ENCODE measurements at places on chromosomes 11 and 22.

DNA sequence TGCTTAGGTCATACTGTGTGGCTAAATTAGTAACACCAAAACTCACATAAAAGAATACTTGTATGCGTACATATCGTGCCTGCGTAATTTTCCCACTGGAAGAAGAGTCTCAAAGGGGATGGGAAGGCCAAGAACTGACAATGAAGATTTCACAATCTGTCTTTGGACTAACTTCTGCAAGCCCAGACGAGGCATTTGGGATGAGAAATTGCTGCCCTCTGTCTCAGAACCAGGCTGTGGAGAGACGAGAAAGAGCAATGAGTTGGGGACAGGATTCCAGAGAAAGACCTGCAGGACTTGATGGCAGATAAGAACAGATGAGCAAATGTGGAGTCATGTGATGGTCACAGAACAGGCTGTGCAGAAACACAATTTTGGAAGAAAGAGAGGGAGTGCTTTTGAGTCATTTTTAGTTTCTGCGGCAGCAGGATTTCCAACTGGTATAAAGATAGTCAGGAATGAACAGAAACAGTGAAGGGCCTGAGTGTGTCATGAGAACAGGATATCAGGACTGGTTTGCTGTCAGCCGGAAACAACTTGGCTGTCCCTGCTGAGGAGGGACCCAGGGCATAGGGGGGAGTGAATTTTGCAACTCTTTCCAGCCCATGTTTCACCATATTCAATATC, 82.7 kb upstream of the CTSC start:
- DNase-seq: no peak

DNA sequence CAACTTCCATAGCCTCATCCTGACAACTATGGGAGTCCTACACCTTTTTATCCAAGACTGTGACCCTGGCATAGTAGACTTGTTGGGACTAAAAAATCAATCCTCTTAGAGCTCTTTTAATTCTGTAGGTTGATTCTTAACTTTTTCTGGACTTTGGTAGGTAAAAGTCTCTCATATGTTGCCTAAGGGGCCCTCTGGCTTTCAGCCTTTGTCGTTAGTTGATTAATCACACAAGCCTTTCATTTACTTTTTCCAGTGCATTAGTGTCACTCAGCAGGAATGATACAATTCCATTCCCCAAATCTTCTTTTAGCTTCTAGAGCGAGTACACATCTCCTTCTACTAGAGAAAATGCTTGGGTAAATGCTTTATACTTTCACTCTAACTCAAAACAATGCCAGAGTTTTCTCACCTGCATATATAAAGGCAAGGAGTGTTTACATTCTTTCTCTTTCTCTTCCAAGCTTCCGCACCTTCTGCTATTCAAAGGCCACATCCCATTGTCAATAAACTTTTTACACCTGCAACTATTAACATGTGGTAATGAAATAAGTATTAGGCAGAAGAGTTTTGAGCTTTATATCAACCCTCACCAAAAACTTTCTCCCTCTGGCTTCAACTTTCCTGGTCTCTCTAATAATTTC, 516.6 kb downstream of the FAM181B start:
- DNase-seq: no peak

DNA sequence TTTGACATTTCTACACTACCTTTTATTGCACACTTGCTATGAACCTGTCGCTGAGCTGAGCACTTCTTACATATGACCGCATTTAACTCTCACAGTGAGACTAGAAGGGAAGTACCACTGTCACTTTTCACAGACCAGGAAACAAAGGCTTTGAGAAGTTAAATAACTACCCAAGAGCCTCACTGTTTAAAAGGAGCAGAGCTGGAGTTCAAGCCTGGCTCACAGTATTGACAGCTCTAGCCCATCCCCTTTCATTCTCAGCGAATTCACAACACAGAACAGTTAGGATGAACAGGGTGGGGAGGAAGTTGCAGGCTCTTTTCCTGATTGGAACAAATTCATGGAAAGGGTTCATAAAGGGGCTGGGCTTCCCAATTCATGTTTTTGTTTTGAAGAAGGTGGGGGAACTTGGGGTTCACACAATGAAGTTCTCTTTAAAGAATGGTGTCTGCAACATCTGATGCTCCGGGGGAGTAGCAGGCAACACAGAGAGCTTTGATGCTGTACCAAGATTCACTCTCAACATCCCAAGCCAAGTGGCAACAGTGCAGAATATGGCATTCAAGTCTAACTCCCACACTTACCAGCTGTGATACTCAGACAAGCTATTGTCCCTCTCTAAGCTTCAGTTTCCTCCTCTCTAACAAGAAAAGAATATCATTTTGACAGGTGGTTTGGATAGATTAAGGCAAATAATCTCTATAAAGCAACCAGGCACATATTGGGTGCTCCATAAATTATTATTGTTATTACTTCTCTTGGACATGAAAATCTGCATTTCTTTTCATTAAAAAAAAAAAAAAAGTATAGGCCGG, 17.2 kb downstream of the SCGB1A1 start:
- DNase-seq: no peak

- DNase-seq: no peak
Measured at GRCh38 chr22:47166033-47166404, 403.6 kb downstream of the TBC1D22A start.
